ENCODE measurements at places on chromosomes 16 and 17.
A peak's percentile ranks its signal among the peaks of the same experiment; 100 is the strongest.

GRCh38 chr16:67199011-67199807, at the start of gene ELMO3:
TSS of gene ELMO3 (plus strand) at chr16:67199131. CDS start at chr16:67199327, 196 bp downstream.
- DNase-seq = no peak

- DNase-seq = no peak
These were observed 575.2 kb upstream of the CDH11 start for GRCh38 chr16:65697065-65697464.

- no peak for DNase-seq
These were observed 235.1 kb downstream of the PRKCA start for GRCh38 chr17:66537502-66537901.

DNA sequence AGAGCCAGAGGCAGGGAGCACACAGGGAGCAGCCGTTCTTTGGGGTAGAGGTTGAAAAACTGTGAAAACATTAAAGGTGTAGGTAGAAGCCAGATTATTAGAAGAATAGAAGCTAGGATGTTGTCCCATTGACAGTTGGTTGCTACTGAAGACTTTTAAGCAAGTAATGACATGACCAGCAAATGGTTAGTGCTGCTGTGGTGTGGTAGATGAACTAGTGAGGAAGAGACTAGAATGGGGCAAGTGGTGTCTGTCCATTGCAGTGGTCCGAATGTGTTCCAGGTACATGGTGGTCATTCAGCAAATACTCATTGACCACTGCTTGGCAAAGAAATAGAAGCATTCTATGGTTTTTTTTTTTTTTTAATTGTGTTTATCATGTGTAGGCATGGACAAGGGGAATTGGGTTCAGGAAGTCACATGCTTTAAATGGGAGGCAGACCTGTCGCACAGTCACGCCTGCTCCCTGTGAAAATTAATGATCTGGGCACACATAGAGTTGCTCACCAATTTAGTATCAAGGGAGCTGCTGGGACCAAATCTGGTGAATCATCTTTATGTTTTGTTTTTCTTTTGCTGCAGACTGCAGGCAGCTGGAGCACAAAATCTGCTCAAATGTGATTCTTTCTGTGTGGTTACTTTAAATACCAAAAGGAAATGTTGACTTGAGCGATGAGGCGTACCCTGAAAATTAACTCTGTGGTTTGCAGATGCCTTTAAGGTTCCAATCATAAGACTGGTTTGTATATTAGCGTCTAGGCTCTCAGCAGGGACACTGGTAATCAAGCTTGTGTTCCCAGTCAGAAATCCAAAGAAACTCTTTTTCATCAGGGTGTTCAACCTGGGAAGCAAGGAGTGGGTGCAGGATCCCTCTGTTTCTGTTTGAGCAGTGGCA, 30.7 kb downstream of the YPEL2 start:
- DNase-seq = no peak

DNA sequence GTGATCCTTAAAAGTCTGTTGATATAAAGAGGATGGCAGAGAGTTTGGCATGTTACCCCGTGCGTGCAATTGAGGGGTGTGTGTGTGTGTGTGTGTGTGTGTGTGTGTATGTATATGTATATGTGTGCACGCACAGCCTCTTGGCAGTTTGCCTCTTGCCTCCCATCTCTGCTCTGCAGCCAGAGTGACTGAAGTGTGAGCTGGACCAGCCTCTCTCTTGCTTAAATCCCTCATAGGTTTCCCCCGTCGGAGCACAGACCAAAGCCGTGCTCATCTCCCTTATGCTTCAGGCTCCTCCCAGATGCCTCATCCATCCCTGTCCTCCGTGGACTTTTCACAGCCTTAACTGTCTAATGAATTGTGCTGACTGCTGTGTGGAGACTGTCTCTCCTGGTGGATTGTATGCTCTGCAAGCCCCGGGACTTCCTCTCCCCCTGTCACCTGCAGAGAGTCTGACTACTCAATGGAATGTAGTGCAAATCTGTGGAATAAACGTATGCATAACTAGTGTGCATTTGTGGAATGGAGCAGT, 413.5 kb downstream of the CPPED1 start:
- DNase-seq = no peak

DNA sequence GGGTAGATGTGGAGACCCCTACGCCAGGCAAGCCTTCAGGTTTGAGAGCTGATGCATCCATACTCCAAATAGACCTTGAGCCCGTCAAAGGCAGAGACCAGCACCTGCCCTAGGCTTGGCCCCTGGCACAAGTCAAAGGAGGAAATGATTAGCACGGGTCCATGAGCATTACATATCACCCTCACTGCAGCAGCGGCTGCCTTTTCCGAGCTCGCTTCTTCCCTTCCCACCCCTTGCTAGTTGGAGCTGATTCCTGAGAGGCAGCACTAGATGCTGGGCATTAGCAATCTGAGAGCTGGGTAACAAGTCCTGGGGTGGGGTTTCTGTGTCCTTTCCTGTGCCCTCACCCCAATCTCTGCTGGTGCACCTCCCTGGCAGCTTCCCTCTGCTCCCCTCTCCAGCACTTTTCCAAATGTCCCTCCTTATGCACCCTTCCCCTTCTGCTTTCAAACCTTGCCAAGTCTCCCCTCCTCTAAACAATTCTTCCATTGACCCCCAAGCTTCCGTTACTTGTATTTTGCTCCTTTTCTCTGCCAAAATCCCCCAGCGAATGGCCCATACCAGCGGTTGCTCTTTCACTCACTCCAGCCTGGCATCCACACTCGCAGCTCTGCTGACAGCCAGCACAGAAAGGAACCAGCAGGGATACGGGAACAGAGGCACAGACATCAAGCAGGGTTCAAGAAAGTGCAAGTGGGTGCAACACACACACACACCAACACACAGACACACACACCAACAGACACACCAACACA, 3.0 kb downstream of the CDRT4 start:
- no peak for DNase-seq

DNA sequence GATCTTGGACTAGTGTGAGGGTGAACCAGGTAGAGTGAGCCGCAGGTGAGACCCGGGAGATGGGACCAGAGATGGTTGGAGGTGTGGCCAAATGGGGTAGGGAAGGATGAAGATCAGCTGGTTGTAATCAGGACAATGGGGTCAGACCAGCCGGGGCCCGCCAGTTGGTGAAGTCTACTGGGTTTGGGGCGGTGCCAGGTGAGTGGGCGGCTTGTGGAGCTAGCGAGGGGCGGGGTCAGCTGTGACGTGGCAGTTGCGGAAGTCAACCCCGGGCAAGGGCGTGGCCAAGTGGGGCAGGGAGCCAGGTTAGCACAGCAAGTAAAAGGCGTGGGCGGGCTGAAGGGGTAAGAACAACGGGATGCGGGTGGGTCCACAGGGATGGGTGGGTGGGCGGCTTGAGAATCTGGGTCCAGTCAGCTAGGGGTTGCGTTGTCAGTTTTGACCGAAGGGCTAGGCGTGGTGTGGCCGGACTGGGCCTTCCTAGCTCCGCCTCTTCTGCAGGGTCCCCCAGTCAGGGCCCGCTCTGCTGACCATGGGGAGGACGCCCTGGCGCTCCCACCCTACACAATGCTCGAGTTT, 25.5 kb upstream of the ALKBH5 start:
- DNase-seq = peak; percentile 86

DNA sequence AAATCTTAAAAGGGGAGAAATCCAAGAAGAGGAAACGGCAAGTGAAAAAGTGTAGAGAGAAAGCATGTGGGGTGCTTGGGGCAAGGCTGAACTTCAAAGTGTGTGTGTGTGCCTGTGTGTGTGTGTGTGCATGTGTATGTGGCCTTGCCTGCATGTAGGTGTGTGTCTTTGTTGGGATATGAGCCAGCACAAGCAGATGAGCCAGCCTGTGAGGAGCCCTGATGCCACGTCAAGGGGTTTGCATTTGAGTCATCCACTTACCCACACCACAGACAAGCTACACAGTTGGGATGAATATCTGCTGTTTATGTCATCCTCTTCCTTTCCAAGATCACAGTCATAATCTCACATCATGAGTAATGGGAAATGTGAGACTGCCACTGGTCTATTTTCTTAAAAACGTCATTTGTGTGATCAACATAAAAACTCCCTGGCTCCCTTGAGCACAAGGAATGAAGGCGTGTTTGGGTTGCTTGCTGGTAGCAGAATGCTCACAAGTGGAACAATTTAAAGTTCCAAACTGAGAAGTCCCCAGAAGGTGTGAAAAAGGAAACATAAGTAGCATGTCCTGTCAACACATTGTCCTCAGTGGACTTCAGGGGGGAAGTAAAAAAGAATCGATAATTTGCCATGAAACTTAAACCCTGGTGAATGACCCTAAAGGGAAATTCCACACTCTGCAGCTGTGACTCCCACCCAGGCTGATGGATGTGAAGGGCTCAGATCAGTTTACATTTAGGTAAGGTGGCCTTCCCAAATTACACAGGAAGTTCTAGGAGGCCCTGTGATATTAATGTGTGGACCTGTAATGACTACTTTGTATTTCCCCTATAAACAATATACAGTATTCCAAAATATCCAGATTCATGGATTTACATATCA, 14.7 kb downstream of the KCTD19 start:
- DNase-seq = no peak

DNA sequence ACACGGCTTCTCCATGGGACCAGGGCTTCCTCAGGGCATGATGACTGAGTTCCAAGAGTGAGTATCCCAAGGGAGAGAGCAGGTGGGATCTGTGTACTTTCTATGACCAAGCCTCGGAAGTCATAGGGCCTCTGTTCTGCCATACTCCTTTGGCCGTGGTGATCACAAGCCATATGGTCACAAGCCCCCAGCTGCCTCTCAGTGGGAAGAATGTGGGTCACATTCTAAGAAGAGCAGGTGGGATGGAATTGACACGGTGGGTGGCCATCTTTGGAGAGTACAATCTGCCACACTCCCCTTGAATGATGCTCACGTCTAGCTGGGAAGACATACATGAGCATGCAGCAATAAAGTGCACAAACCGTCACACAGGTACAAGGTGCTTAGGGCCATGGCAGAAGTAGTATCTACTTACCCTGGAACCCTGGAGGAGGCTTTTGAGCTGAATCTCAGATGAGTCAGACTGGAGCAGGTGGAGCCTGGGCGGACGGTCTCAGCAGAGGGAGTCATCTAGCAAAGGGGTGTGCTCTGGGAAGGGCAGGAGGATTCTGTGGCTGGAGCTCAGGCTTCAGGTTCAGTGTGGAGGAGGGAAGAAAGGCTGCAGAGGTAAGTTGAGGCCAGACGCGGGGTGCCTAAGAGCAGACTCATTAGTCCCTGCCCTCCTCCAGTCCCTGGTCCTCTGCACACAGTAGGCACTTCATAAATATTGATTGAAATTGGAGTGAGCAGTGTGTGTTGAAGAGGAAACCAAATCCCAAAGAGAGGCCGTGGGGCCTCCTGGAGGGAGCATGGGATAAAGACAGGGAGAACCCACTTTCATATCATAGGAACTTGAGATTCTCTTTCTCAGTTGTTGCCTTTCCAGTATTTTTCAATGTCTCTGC, 26.6 kb downstream of the GOSR2 start:
- DNase-seq = no peak

- no peak for DNase-seq
These were observed 115.6 kb upstream of the CDH5 start for GRCh38 chr16:66250686-66251431.

GRCh38 chr17:82563318-82563717, 43.8 kb downstream of the FOXK2 start:
- no peak for DNase-seq

DNA sequence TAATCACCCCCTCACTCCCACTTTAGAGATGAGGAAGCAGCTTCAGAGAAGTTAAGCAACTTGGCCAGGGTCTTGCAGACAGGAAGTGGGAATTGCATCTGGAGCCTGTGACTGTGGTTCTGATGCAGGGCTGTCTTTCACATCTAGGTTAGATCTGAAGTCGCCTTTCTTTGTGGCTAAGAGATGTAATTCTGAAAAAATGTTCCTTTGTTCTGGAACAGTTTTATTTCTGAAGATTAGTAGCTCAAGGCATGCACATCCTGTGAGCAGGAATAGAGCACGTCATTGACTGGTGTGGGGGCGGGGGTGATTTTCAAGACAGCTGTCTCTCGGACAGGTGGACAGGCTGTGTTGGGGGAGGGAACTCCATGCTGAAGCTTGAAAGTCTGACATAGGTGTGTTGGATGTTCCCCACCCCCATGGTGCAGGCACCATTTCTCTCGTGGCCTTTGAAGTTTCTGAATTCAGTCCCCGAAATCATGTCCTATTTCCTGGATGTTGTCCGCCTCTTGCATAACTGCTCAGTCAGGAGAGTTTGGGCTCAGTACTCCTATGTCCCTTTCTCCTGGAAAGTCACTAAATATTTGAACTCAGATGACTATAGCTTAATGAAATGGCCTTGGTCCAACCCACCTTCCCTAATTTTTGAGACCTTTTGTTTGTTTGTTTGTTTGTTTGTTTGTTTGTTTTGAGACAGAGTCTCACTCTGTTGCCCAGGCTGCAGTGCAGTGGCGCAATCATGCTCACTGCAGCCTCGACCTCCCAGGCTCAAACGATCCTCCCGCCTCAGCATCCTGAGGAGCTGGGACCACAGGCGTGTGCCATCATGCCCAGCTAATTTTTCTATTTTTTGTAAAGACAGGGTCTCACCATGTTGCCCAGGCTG, 21.0 kb upstream of the HERPUD1 start:
- DNase-seq = peak; percentile 42

DNA sequence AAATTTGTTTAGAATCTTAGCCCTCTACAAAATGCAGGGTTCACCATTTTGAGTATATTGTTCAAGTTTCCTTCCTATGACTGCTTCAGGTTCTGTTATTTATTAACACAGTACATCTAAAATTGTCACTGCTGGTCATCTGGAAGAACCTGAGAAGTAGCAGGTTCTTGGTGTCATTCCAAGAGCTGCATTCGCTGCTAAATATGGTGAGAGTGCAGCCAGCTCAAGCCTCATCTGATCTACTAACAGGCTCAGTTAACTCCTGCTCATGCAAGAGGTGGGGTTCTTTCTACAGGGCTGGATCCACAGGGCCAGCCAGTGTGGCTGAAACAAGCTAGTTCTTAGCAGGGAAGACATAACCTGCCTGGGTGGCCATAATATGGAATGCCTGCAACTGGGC, 1946.1 kb downstream of the TP53TG3F start:
- DNase-seq = no peak

DNA sequence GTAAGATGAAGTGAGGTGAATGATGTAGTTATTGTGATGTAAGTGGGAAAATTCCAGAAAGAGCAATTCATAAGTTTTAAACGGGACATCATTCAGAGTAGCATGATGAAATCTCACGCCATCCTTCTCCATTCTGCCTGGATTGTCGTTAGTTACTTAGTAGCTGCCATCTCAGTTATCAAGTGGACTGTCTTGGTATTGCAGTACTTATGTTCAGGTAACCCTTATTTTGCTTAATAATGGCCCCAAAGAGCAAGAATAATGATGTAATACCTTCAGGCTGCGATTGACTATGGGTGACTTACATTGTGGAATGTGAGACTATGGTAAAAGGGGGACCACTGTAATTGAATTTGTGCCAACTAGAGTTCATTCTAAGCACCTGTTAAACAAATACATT, 234.1 kb upstream of the TOM1L1 start:
- no peak for DNase-seq

- no peak for DNase-seq
These were observed 27.7 kb upstream of the CBX4 start for GRCh38 chr17:79866791-79867518.

Measured in CMK (cell line).